SW 1271 (cell line): ENCODE measurements at places on chromosomes 6 and 20.

DNA sequence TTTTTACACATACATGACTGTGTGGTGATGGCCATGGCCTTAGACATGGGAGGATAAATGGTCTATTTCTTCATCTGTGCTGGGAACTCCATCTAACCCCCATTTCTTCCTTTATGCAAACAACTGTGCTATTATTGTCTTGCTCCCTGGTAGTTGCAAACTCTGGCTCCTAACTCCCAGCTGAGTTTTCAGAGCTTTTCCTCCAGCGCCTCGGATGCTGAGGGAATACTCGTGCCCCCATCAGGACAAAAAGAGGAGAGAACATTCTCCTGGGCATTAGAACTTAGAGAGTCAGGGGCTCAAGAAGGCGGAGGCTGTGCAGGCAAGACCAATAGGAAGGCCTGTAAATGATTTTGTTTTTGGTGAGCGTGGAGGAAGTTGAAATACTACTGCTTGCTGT lies 2.1 kb downstream of the DAAM2 start:
- DNase-seq = no peak

DNA sequence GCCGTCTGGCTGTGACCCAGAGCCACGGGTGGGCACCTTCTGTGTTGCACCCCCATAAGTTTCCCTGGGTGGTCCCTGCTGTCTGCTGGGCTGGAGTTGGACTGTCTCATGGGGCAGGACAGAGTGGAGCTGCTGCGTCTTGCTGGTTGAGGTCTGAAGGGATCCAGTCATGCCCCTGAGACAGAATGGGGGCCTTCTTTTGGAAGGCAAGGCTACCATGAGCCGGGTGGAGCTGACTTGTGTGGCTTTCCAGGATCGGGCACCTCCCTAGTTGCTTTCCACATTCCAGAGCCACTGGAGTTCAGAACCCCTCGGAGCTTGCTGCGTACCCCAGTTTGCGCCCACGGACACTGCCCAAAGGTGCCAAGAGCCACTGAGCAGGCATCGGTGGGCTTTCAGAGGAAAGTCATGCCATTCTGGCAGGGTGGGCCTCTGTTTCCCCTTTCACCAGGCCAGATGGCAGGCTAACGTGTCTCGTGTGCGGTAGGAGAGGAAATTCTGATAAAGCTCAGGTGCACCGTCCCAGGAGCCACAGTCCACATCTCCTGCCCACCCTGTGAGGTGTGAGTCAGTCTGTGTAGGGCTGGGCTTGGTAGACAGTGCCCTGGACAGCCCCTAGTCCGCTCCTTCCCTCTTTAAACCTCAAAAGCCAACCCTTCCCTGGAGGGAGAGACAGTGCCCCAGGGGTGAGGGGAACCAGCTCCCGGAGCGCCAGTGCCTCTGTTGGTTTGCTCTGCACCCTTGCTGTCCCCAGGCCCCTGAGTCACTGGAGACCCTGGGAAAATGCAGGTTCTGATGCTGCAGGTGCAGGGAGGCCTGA lies 125.3 kb downstream of the SYCP2 start:
- no peak for DNase-seq

GRCh38 chr6:17156966-17157365 lies 55.1 kb downstream of the STMND1 start:
- no peak for DNase-seq

DNA sequence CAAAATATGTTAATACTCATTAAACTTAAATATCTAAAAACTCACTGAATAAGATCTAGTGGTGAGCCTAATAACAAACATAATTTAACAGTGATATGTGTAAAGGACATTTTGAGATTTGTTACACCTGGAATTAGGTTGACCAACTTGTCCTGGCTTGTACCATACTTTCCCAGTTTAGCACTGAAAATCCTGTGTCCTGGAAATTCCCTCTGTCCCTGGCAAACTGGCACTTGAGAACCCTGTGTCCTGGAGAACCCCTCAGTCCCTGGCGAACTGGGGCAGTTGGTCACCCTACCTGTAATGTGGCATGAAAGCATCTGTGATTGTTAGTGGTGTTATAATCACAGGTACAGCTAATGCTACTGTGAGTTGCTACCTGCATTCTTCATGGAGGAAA lies 6.9 kb upstream of the PRND start:
- DNase-seq = no peak

- no peak for DNase-seq
These were observed 114.2 kb downstream of the UNC5CL start for GRCh38 chr6:40924839-40925238.

DNA sequence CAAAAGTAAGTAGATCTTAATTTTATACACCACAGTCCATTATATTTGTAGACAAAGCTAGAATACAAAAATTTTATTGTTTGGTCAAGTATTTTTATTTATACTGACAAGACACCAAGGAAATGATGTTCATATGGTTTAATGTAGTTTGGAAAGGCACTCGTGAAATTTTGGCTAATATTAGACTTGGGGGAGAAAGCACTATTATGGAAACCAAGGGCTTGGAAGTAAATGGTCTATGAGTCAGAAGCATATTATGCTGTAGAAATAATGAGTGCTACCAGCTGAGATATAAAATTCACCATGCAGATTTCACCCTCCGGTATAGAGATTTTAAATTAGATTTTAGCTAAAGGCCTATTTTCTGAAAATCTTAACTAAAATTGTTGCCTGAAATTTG lies 233.6 kb downstream of the KCNQ5 start:
- DNase-seq = no peak

DNA sequence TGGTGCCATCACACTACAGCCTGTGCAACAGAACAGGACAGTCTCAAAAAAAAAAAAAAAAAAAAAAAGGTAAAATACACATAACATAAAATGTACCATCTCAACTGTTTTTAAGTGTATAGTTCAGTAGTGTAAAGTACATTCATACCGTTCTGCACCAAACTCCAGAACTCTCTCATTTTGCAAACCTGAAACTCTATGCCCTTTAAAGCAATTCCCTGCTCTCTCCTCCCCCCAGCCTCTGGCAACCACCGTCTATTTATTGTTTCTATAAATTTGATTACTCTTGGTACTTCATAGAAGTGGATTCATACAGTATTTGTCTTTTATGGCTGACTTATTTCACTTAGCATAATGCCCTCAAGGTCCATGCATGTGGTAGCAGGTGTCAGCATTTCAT lies 12.9 kb downstream of the RIPOR2 start:
- no peak for DNase-seq

- DNase-seq = no peak
These were observed 3.9 kb downstream of the TXLNB start for GRCh38 chr6:139287868-139288267.

DNA sequence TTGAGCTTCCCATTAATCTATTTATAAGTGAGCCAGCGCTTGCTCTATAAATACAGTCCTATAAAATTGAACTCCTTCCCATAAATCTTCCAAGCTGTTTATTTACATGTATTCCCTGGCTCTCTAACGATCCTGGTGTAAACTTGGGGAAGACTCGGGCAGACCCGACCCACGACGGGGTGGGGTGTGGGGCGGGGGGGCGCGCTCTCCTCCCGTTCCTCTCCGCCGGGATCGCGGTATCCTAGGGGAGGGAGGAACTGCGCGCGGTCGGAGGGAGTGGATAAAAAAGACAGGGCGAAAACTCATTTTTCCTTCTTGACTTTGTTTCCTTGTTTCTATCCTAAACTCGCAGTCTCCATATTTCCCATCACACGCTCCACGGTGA lies 31.1 kb downstream of the TFAP2B start:
- DNase-seq = no peak

- no peak for DNase-seq
These were observed 88.3 kb downstream of the SASH1 start for GRCh38 chr6:148430897-148431296.

- DNase-seq = no peak
These were observed 167.5 kb downstream of the TMEM242 start for GRCh38 chr6:157155804-157156203.

DNA sequence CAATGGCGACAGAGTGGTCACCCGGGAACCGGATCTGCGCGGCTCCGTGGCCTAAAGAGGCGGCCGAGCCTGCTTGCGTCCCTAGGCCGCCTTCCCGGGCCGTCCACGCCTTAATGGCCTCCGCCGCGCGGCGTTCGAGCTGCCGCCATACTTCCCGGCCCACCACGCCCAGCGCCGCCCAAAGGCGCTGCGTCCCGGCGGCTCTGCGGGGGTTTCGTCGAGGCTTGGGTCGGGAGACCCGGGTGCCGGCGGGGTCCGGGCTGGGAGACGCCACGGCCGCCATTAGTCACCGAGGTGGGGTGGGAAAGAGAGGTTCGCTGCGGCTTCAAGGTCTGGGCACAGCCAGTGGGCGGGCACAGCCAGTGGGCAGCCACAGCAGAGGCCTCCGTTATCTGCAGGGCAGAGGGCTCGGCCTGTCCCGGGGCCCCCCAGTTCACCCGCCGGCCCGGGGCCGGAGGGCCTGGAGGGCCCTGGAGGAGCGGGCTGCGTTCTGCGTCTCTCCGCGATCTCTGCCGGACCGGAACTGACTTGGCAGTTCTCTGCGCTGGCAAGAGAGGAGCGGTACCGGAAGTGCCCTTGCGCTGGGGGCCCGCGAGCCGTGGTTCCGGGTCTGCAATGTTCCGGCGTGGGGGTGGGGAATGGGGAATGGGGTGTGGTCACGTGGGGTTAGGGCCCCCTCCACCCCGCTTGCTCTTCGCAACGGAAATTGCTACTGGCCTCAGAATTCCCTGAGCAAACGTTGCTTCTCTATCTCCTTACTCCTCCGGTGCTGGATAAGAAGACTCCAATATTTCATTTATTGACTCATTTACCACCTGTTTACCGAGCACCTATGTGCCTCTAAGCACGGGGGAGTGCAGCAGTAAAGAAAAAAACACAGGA lies 82.3 kb downstream of the CNBD2 start:
- peak; percentile 94 for DNase-seq

GRCh38 chr6:110561696-110562095 lies 85.3 kb upstream of the SLC22A16 start:
- no peak for DNase-seq

DNA sequence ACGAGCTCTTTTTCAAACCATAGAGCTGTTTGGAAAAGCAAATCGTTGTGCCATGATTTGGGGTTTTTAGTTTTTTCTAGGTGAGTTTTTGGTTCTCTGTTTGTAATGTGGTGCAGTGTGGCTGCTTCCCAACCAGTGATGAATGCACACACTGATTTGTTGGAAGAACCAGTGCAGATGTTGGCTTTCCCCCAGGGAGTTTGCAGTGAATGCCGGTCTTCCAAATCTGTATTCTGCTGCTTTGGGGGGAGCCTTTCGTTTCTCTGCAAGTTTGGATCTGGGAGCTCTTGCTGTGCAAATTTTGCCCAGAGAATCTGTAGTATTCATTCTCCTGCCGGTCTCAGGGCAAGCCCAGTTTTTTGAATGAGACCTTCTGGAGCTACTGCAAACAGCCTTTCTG lies 14.5 kb downstream of the HECA start:
- DNase-seq = no peak

- DNase-seq = no peak
These were observed 556 bp downstream of the NKX2-4 start for GRCh38 chr20:21396599-21397340.

DNA sequence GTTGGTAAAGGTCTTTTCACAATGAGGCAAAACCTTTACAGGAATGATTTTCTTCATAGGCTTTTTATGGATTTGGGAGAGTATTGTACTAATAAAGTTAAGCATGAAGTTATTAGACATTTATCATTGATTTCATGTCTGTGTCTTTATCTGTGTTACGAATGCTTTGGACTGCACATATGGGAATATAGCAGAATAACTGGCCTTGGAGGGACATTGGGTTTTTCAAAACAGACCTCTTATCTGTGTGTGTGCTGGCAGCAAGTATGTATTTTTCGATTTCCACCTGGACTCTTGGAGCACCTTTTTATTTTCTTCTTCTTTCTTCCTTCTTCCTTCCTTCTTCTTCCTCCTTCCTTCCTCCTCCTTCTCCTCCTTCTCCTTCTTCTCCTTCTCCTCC lies 74.6 kb downstream of the CDKAL1 start:
- DNase-seq = no peak

DNA sequence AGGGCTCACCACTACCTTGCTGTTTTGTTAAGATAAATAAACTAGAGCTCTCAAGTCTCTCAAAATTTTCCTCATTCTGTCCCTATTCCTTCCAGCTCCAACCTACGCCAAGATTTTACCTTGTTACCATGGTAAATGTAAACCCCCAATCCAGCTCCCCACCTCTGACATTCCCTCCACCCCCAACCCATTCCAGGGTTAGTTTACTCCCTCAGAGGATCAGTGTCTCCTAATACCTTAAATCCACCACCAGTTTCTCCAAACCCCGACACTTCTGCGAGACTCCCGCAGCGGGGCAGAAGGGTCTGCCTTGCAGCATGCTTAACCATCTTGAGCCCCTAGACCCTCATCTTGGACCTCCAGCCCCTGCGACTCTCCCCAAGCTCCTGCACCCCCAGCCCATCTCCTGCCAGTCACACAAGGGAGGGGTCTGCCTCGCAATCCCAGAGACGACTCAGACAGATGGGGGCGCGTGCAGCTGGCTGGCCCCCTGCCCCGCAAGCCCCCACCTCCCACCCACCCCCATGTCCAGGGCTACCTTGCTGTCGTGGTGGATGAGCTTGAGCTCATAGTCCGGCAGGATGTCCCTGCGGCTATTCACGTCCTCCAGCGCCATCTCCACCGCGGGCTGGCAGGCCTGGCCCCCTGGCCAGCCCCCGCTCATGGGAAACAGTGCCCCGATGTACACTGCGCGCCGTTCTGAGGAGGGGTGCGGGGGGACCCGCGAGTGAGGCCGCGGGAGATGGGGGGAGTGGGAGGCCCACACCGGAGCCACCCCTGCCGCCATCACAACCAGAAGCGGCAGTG lies 5.8 kb downstream of the GABBR1 start:
- no peak for DNase-seq

GRCh38 chr6:27374824-27375612 lies 13.5 kb upstream of the ZNF391 start:
- peak; percentile 6 for DNase-seq

DNA sequence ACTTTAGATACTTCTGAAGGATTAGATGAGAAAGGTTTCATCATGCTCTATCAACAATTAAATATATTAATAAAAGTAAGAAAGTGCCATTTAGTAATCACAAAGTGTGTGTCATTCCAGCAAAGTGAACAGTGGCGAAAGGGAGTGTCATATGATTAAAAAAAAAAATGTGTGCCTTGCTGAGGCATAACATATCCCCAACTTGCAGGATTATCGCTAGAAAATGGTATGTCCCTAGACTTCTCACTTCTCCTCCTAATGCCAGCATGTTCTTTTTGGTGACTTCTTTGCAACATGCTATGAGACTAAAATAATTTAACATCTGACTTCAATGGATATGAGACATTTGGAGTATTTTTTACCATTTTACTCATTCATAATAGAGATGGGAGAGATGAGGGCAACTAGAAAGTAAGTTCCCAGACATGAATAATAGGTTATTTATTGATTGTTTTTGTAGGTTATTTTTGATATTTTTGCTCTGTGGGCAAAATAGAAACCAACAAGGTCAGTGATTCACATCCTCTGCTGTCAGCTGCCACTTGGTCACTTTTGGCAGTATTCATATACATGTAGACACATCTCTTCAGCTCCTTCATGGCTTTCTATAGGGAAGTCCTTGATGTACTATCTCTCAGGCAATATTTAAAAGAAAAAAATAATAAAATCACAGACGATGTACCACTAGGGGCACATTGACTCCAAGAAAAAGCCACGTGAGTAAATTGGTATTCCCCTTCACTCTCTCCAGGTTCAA lies 370.1 kb downstream of the BMP2 start:
- no peak for DNase-seq

- DNase-seq = no peak
These were observed 951 bp downstream of the FOXP4 start for GRCh38 chr6:41546866-41547798.

- DNase-seq = peak; percentile 18
These were observed 64.8 kb downstream of the UTRN start for GRCh38 chr6:144349690-144350527.
